ENCODE measurements at places on chromosomes 11 and 22.

- DNase-seq, result no peak
These were observed 314.6 kb downstream of the BLID start for GRCh38 chr11:121801394-121801748.

DNA sequence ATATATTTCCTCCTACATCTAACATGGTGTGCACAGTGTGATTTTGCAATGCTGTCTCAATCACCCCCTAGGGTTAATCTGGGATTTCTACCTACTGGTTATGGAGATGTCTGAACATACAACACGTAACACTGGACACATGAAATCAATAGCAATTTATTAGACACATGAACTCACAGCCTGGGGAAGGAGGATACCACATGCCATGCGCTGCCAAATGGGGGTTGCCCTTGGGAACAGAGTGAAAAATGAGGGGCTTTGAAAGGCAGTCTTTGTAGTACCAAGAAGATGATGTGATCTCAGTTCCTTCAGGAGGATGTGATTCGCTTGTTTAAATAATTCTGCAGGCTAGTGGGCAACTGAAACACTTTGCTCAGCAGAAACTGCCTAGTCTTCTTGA, 253.6 kb upstream of the LRRC4C start:
- no peak for DNase-seq

- no peak for DNase-seq
These were observed 150.2 kb upstream of the B3GAT1 start for GRCh38 chr11:134562196-134562595.

DNA sequence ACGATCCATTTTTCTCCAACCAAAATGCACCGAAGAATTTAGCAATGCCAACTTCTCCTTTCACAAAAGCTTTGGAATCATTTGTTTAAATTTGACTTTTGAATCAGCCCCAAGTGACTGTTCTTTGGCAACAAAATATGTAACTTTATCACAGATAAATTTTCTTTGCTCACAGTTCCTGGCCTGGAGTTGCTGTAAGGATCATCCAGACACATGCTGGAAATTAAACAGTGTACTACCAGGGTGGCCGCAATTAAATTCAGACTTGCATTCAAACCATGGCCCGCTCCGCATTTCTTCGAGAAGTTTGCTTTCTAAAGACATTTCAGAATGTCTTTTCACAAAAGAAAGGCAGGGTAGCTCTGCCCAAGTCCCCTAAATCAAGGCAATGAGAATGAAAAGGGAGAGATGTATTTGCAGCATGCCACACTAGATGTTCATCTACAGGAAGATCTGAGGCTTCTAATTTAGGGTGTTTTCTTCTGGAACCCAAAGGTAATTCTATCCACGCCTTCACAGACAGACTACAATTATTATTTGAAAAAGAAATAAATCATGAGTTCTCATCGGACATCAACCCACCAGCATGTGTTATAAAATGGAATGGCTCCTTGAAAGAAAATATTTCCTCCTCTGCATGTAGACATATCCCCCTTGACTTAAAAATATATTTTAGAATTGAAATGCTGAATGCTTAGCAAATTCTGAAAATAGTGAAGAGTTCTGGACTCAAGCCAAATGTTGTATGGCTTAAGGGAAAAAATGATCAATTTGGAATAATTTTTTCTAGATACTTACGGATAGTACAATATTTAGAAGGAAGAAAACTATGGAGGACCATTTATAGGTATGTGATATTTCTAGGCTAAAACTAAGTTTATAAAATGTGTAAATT, 189.7 kb upstream of the BLID start:
- no peak for DNase-seq

DNA sequence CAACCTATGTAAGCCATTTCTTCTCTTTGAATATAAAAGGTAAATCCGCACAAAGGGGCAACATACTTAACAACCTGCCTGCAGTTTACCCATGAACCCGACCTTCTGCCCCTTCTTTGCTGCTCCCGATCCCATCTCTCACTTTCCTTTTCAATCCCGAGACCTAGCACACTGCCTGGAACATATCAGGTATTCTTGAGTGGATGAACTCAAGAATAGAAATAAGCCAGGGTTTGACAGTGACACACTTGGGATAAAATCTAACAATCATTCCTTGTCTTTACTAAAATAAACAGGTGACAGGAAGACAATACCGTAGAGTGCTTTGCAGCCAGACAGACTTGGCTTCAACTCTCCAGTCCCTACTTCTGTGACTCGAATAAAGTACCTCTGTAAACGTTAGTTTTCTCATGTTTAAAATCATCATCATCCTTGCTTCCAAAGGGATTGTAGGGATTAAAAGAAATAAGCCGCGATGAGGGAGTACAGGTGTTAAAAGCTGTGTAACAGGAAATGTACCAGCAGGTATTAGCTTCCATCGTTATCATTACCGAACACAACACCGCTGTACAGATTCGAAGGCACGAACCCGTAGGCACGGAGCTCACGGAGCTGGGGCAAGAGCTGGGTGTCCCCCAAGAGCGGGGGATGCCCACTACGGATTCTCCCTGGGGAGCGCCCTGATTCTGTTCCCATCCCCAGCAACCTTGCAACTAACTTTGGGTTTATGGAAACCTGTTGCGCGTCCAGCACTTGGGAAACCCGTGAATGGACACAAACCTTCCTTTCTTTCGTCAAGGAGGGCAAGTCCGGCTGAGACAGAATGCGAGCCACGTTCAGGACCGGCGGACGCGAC, 720 bp downstream of the UFD1 start:
- peak; percentile 21 for DNase-seq

- no peak for DNase-seq
These were observed 103.5 kb upstream of the OR5AK2 start for GRCh38 chr11:56885177-56885576.

DNA sequence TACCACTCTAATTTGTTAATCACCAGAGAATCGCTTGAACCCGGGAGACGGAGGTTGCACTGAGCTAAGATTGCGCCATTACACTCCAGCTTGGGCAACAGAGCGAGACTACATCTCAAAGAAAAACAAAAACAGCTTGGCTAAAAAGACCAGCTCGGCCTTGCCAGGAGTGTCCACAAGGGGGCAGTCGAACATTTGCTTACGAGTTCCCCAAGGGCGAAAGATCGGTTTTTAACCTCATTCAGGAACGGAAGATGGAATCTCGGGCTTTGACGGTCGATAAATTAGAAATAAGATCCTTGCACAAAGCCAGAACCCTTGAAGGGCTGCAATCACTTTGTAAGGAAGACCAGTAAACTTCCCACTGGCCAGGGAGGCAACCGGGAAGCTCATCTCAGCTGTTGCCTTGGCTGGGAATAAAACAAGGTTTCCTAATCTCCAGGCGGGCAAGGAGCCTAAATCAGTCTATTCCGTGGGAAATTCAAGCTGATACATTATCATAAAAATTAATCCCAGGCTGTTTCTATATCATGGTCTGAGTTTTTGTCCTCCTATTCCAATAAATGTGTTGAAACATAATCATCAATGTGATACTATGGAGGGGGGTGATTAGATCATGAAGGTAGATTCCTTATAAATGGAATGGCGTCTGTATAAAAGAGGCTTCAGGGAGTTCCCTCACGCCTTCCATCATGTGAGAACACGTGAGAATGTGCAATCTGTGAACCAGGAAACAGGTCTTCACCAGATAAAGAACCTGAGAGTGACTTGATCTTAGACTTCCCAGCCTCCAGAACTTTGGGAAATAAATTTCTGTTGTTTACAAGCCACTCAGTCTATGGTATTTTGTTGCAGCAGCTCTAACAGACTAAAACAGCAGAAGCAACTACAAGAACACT, 14.9 kb upstream of the SLC29A2 start:
- peak; percentile 83 for DNase-seq

DNA sequence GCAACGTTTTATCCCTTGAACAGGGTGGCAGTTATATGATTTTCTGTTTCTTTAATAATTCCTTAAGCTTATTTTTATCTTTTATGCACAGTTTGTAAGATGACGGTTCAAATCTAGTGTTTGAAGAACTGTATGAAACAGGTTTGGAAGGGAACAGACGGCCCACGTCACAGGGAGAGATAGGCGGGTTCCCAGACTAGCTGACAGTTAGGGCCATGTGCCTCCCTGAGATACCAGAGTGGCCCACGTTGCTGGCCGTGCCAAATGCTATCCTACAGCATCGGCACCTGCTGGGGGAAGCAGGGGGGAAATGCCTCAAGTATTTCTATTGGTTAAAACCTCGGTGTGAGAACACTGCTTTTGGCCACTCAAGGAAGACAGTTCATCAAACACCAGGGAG, 50.2 kb upstream of the BID start:
- no peak for DNase-seq

DNA sequence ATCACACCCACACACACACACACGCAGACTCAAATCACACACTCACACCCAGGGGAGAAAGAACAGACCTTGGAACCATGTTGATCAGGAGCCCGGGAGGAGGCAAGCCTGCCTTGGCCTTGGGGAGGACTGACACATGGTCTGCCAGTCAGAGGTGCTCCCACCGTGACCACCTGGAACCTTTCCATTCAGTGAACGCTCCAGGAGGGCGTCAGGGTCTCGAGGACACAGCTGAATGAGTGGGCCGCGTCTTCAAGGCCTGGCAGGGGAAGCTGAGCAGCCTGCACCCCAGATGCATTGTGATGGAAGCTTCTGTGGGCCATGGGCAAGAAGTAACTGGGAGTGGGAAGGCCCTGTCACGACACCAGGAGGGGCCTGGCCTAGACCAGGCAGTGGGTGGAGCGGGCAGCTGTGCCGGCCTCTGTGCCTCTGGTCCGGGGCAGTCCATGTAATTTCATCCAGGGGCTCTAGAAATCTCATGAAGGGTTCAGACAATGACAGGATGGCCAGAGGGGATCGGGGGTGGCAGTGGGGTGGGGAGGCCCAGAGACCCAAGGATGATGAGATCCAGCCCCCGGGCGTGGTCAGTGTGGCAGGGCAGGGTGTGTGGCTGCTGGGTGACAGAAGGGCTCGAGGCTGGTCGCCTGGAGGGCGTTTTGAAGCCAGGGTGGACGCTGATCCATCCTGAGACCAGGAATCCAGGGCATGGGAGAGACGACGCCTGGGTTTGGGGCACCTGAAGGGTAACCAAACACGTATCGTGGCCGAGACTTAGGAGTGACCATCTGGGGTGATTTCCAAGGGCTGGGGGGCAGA, 53.7 kb downstream of the IGF2 start:
- DNase-seq, result no peak

- no peak for DNase-seq
These were observed 38.3 kb downstream of the WT1 start for GRCh38 chr11:32396991-32397390.

DNA sequence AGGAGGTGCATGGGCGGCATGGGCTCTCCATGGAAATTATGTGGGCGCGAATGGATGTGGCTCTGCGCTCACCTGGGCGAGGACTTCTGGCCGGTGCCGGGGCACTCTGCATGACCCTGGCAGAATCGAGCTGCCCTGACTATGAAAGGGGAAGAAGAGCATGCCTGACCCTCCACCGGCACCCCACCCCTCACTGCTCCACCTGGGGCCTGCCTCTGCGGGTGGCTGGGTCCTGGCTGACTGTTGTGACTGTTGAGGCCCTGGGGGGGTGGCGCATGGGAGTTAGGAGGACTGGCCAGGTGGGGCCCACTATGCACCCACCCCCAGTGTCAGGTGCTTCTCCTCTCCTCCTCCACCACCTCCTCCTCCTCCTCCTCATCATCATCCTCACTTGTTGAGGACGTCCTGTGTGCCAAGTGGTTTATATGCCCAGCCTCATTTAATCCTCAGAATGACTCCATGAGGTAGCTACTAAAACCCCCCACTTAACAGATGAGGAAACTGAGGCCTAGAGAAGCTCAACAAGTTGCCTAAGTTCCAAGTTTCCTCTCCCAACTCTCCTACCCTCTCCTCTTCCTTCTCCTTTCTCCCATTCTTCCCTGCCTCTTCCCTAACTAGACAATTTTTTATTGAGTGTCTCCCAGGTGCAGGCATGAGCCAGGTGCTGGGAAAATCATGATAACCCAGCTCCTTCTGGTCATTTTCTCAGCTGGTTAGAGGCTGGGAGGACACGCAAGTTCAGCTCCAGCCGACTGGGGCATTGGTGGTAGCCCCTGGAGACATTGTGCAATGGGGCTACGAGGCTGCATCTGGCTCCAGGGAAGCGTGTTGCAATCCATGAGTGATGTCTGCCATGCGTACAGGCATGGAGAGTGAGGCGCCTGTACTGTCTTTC, 2.3 kb downstream of the MYEOV start:
- DNase-seq, result no peak

DNA sequence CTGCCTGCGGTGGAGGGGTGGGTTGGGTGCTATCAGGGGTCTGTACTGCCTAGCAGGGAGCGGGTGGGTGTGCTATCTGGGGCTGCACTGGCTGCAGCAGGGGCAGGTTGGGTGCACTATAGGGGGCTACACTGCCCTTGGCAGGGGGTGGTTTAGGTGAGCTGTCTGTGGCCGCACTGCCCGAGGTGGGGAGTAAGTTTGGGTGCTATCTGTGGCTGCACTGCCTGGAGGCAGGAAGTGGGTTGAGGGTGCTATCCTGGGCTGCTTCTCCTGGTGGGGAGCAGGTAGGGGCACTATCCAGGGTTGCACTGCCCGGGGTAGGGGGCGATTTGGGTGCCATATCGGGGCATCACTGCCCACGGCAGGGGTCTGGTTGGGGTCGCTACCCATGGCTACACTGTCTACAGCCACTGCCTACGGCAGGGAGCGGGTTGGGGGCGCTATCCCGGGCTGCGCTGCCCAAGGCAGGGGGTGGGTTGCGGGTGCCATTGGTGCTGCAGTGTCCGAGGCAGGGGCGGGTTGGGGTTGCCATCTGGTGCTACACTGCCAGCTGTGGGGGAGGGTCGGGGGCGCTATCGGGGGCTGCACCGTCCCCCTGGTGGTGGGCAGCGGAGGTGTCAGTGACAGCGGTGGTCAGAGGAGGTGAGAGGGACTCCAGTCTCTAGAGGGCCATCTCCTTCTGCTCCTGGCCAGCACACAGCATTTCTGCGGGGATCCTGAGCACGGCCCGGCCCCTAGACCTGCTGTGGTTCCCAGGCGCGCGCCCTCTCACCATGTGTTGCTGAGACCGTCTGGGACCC, 1.3 kb upstream of the RFPL2 start:
- no peak for DNase-seq

DNA sequence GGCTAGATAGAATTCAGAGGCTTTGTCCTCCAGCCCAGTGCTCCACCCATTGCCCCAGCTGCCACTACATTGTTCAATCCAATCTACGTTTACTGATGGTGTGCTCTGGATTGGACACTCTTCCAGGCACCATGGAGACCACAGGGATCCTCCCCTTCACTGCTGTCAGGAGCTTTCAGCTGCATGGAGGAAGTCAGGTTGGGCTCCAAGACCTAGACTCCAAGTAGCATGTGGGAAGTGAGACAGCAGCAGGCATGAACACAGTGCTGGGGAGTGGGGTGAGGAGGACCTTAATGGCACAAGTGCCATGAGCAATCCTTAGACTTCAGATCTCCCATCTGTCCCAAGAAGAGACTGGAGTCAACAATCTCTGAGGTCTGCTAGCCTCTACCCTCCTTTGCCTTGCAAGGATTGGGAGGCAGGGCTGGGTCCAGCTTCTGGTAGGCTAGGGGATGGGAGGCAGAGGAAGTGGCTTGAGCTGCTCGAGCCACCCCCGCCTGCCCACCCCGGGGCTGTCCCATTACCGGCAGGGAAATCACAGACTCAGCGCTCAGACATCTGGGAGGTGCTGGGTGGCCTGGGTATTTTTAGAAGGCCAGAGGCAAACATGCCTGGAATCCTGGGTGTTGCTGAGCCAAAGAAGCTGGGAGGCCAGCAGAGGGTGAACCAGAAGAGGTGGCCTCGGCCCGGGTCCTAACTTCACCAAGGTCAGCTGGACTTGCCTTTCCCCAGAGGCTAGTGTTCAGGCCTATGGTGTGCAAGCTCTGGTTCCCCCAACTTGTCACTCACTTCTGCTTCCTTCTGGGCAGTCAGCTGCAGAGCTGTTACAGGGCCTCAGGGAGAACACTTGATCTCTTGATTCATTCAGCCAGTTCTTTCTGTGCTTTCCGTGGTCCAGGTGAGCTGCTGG, 15.2 kb upstream of the FCHSD2 start:
- DNase-seq, result no peak
